ENCODE measurements at places on chromosomes 1 and 21. TPM values are rescaled to one million over a fixed set of nuclear protein-coding genes. Genes with fewer than 3 reads are reported as not detected.

- no peak for DNase-seq
- H3K36me3 ChIP-seq = peaks cover 41% of the 10 kb centered on the region
- peak overlapping the region; percentile 11 for H3K27ac ChIP-seq
- H3K4me1 ChIP-seq = peaks cover 44% of the 10 kb centered on the region
- H3K4me3 ChIP-seq = peak overlapping the region; percentile 85
These were observed 2.2 kb downstream of the ELOA start for GRCh38 chr1:23745515-23745914.

The CREB3L4 gene
- total RNA-seq = 12.5 TPM

DNA sequence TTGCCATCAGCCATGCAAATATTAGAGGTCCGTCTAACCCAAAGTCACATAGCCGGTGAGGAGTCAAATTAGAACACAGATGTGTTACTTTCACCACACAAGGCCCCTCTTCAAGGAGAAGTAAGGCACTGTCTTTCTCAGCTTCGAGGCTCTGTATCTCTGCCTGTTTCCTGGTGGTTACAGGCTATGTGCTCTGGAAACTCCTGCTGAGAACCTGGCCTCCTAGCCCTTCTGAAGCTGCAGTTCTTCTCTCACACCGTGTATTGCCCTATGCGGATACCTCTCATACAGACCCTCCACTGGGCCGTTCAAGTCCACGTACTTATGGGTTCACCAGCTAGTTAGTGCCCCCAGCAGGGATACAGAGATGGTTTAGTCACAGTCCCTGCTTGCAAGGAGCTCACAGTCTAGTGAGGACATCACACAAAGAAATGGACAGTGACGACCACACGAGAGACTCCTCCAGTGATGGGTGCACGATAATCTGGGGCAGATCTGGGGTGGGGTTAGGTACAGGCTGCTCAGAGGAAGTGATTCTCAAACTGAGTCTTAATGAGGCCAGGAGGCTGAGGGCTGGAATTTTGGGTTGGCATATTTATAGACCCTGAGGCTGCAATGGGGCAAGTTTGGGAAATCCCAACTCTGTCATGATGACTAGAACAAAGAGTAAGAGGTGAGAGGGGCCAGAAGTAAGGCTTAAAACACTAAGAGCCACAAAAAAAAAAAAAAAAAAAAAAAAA is 22.8 kb upstream of the ELOA start:
- H3K4me3 ChIP-seq = no peak overlapping the region
- H3K27me3 ChIP-seq = no peaks in the 10 kb centered on the region
- no peaks in the 10 kb centered on the region for H3K36me3 ChIP-seq
- H3K4me1 ChIP-seq = peaks cover 19% of the 10 kb centered on the region

- no peak for DNase-seq
- peaks cover 37% of the 10 kb centered on the region for H3K36me3 ChIP-seq
- H3K4me1 ChIP-seq = peaks cover 63% of the 10 kb centered on the region
- H3K4me3 ChIP-seq = peak overlapping the region; percentile 10
- no peaks in the 10 kb centered on the region for H3K27me3 ChIP-seq
These were observed 79.0 kb downstream of the SLC45A1 start for GRCh38 chr1:8396786-8397406.

DNA sequence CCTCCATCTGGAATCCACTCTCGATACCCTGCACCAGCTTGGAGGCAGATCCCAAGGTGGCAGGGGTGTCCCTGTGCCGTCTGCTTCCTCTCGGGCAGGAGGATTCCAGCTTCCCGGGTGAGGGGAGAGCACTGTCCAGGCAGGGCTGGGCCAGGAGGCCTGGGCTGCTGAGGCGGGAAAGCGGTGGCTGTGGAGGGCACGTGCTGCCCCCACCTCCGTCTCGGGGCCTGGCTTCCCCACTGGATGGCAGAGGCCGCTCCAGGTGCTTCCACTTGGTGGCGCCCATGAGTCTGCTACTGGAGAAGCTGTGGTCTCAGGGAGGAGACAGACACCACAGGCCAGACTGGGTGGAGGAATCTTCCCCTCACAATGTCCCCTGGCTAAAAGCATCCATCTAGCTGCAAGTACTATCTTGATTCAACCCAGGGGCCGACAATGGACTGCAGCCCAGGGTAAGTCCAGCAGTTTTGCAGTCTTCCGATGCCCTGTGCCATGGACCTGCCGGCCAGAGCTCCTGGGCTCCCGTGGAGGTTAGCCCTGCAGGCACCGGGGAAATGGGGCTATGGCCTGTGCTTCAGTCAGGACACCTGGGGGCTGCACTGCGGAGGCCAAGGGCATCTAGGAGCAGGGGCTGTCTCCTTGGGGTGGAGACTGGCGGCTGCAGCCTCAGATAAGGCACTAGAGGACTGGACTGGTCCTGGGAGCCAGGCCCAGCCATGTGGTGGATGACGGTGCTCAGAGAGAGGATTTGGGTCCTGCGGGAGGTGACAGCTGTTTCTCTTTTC is 41.3 kb upstream of the EIF4G3 start:
- no peak overlapping the region for H3K27ac ChIP-seq
- H3K36me3 ChIP-seq = peaks cover 20% of the 10 kb centered on the region
- DNase-seq = peak; percentile 35
- H3K27me3 ChIP-seq = no peaks in the 10 kb centered on the region
- no peak overlapping the region for H3K4me3 ChIP-seq
